ENCODE measurements at places on chromosomes 5 and 9. TPM values are rescaled to one million over a fixed set of nuclear protein-coding genes. Genes with fewer than 3 reads are reported as not detected.
A peak's percentile ranks its signal among the peaks of the same experiment; 100 is the strongest.

GRCh38 chr5:151585970-151586369 lies 5.2 kb downstream of the FAT2 start:
- DNase-seq = no peak

GRCh38 chr5:96072138-96072790 lies 110.6 kb upstream of the ELL2 start:
- DNase-seq = no peak

- no peak for DNase-seq
Observed at GRCh38 chr9:114174876-114175771, 19.8 kb downstream of the COL27A1 start.

DNA sequence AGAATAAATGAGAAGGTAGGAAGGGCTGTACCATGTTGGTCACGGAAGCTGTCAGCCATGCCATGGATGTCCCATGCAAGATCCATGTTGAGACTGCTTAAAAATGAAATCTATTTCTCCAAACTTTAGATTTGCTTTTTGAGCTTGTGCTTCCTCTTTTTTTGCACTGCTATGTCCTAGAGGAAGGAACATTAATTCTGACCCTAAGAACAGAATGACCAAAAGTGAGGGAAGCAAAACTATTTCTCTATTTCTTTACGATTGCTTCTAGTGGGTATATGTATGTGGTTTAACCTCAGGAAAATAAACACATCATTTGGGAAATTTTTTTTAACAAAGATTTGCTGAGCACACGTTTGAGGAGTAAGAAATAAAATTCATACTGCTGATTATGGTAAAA lies 84.6 kb downstream of the USP20 start:
- DNase-seq = no peak

DNA sequence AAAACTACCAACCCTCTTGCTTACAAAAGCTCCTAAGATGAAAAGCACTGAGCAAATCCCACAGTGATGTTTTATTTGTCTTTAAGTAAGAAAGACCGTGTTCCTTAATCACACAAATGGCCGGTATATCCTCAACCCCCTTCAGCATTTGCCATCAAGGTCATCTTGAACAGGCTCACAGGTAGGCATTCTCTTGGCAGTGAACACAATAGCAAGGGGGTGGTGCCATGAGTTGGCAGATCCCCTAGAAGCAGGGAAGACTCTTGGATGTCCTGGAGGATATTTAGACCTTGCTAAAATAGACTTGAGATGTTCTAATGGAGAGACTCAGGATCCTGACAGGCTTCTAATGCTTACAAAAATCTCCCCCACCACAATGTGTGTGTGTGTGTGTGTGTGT lies 323.0 kb downstream of the SPOCK1 start:
- DNase-seq = no peak

GRCh38 chr9:123998278-123998925 lies 13.2 kb upstream of the LHX2 start:
- DNase-seq = no peak

GRCh38 chr9:2271426-2271825 lies 256.3 kb downstream of the SMARCA2 start:
- DNase-seq = peak; percentile 17

DNA sequence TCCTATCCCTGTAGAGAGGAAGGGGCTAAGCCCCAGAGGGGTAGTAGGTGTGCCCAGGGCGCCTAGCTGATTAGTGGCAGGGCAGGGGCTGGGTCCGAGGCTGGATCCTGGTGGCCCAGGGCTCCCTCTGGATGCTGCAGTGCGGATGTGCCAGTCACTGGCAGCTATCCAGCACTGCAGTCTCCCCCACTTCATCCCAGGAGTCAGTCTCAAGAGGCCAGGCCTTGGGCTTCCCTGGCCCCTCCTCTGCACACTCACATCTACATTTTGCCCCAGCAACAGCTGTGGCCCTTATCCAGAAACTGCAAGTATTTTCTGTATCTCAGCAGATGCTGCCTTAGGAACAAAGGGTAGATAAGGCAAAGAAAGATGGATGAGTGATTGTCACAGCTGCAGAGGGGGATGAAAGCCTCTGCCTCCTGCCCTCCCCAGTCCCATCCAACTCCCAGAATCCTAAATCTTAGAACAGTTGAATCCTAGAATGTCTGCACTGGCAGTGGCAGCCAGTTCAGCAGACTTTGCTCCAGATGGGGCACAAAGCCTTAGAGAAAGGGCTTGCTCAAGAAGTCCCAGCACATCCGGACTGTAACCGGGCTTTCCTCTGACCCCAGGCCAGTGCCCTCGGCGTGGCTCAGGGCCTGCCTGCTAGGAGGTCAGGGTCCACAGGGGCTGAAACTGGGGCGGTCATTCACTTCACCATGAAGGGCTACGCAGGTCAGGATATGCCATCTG lies 1.6 kb downstream of the ANXA6 start:
- DNase-seq = peak; percentile 43

Gene GCNT4
- total RNA-seq = 1.6 TPM

Gene PPP2R2B
- total RNA-seq = 2.7 TPM

Gene TEX48
- total RNA-seq = 1.5 TPM

Gene DRD1
- total RNA-seq = not detected

All from activated CD4-positive, alpha-beta memory T cell treated with anti-CD3 and anti-CD28 coated beads, Interleukin-2, amount 10 ng/mL, durations not matched to agents 7 days and 5 days (primary cell).